ENCODE measurements at places on chromosomes 16 and 17. TPM values are rescaled to one million over a fixed set of nuclear protein-coding genes. Genes with fewer than 3 reads are reported as not detected.

DNA sequence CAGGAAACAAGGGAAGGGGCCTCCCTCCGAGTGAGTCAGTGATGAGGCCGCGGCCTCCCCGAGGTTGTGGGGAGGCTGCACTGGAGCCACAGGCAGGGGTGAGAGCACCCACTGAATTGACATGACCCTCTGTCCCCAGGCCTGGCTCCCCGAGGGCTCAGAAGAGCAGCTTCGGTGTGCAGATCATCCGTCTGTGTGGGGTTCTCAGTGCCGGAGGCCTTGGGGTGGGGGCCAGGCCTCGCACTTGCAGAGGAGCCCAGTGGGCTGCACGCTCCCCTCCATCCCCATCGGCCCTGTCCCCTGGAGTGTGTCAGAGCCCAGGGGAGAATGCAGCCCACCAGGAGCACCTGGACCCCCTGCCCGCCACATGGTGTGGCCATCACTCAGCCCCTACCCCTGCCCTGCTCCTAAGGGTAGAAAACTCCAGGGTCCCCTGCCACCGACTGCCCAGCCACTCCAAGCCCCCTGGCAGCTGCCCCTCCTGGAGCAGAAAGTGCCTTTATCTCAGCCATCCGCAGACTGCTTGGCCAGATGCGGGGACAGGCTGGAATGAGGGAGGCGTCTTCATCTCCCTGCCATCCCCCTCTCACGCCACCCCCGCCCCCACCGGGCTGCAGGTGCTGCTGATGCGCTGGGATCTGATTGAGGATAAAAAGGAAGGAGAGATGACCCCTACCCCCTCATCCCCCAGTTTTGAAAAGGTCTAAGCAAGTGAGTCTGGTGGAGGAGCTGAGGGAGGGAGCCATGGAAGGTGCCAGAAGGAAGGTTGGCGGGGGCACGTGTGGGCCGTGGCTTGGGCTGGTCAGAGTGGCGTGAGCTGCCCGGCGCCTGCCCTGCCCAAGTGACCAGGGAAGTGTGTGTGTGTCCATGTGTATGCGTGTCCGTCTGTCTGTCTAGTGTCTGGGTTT lies 358.3 kb downstream of the SEC14L1 start:
- DNase-seq = no peak

GRCh38 chr17:40605306-40605705 lies 40.0 kb upstream of the CCR7 start:
- no peak for DNase-seq

DNA sequence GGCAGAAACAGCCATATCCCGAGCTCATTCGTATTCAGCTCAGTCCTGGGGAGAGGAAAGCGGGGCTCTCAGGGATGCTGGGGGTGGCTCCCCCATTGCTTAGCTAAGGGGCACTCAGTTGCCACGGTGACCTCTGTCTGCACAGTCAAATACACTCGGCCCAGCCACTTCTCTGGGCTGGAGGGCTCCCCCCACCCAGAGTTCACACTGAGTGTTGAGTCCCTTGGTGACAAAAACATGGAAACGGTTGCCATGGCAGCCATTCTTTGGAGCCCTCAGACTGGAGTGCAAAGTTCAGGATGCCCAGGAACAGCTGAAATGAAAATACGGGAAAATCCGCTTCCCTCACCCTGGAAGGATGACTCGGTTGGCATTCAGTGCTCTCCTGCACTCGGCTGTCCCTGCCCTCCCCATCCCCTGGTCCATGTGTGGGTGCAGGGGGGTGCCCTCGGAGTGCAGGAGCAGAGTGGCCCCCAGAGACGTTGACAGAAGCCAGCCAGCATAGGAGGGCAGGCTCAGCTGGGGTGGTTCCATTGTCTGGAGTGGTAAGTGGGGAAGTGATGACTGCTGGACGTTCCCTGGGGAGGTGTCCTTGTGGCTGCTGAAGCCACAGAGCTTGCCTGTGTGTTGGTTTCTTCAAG lies 216.5 kb downstream of the NTN1 start:
- no peak for DNase-seq

- DNase-seq = no peak
Observed at GRCh38 chr17:65220732-65221131, 83.6 kb downstream of the RGS9 start.

- no peak for DNase-seq
Observed at GRCh38 chr17:68820825-68821481, 134.2 kb downstream of the ABCA8 start.

- DNase-seq = no peak
Observed at GRCh38 chr16:21645261-21645721, 7.1 kb downstream of the IGSF6 start.

GRCh38 chr17:77429369-77429968 lies 288.7 kb downstream of the SEC14L1 start:
- no peak for DNase-seq

DNA sequence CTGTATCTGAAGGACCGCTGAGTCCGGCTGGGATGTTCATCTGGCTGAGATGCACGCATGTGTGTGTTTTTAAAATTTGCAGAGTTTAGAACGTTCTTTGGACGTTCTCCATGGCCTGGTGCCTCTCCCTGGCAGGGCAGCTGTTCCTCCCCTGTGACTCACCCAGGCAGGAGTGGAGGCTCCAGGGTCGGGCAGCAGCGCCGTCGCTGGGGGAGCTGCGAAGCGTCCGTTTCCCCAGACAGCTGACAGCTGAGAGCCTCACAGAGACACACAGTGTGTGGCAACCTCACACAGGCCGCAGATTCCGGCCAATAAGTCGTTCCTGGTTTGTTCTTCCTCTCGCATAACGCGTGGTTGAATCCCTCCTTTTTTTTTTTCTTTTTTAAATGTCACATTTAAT lies 80.6 kb downstream of the OR1D5 start:
- no peak for DNase-seq

GRCh38 chr16:61797961-61798507 lies 238.2 kb downstream of the CDH8 start:
- no peak for DNase-seq

DNA sequence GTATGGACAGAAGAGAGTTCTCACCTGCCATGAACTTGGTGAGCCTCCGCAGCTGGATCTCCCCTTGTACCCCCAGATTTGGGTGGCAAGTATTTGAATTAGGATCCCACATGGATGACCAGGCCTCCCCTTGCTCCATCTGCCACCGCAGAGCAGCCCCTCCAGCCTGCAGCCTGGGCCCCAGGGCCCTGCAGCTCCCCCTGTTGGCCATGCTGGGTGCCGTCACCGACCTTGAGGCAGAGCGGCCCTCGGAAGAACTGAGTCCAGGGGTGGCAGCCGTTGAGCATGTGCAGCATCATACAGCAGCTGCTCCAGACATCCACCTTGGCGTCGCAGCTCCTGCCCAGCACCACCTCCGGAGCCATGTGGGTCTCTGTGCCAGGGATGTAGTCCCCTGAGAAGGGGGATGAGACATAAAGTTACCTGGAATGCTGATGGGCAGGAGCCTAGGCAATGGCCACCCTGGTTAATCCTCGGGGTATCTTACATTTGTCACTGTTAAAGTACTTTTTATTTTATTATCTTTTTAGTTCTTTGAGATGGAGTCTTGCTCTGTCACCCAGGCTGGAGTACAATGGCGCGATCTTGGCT lies 9.0 kb upstream of the SPATA32 start:
- no peak for DNase-seq

GRCh38 chr17:64178011-64178825 lies 48.3 kb upstream of the ERN1 start:
- no peak for DNase-seq

DNA sequence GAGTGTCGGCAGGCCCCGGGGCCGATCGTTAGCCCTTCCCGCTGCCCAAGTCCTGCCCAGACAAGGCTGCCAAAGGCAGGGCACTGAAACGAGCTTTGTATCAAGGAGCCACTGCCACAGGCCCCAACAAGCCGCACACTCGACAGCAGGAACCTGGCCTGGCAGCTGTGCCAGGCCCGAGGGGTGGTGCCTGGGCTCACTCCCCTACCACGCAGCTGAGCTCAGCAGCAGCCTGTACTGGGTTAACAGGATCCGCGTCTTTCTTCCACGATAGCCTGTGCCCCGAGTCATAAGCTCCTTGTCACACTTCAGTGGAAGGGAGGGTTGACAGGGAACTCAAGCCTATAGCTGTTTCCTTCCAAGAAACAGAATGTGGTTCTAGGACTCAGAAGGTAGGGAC lies 87.9 kb downstream of the ABR start:
- DNase-seq = peak; percentile 33

CEP295NL gene
- not detected for total RNA-seq

RHBDL1 gene
- 2.0 TPM for total RNA-seq

TMC8 gene
- 0.11 TPM for total RNA-seq

UMOD gene
- total RNA-seq = not detected

CYBA gene
- total RNA-seq = 19.1 TPM

BRIP1 gene
- total RNA-seq = 17.4 TPM

MSI2 gene
- total RNA-seq = 18.8 TPM

TEX19 gene
- total RNA-seq = 0.07 TPM

KRTAP3-1 gene
- total RNA-seq = not detected
